ENCODE measurements at places on chromosomes 3 and 15.
A peak's percentile ranks its signal among the peaks of the same experiment; 100 is the strongest.

DNA sequence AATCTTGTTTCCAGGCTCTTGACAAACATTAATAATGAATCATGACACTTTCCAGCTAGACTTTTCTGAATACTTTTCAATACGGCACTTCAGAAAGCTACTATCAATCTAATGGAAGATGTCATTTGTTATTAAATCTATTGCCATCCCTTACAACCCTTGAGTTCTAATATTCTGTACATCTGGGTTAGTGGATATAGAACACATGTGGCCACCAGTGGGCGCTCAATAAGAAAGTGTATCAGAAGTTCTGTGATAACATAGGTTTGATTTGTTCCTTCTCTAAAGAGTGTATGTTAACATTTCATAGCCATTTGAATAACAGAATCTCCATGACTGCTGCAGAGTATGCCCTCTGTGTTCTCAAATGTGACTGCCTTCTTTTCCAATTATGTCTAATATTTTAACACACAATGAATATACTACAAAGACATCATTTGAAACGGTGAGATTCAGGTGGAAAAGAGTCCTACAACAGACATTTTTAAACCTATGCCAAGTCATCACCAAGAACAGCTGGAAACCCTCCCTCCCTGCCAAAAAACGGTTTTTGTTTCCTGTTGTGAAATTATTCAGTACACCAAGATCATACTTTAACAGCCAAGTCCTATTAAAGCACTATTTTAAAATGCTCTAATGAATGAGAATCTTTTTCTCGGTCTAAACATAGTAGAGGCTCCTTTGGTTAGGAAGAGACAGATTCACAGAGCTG is 22.2 kb downstream of the ALDH1A2 start:
- DNase-seq, result peak; percentile 10

GRCh38 chr3:59245859-59246501 is 196.2 kb upstream of the CFAP20DC start:
- no peak for DNase-seq

- peak; percentile 57 for DNase-seq
These were observed 69.6 kb downstream of the ASB7 start for GRCh38 chr15:100671858-100672543.

DNA sequence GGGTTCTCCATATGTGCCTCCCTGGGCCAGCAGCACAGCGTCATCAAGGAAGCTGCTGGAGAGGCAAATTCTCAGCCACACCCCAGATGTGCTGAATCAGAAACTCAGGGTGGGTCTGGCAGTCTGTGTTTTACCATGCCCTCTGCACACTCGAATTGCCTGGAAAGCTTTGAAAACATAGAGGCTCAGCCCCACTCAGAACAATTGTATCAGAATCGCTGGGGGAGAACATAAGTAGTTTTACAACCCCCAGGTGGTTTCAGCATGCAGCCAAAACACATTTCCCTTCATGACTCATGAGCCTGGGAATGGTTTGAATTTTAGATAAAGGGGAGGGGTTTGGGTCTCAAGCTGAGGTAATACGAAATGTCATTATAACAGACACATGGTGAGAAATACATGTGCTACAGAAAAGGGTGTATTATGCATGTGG is 9.6 kb downstream of the TGM4 start:
- DNase-seq, result no peak
